ENCODE measurements at places on chromosomes 7 and 10. TPM values are rescaled to one million over a fixed set of nuclear protein-coding genes. Genes with fewer than 3 reads are reported as not detected.

- peaks cover 4% of the 10 kb centered on the region for H3K4me1 ChIP-seq
- no peaks in the 10 kb centered on the region for H3K27me3 ChIP-seq
Measured at GRCh38 chr10:77893386-77893785, 33.2 kb downstream of the DLG5 start.

CRHR2 gene
- total RNA-seq: not detected

GRCh38 chr10:119829429-119829828 is 43.2 kb downstream of the MCMBP start:
- H3K4me1 ChIP-seq: no peaks in the 10 kb centered on the region
- H3K27ac ChIP-seq: no peak overlapping the region
- no peak for DNase-seq
- no peaks in the 10 kb centered on the region for H3K27me3 ChIP-seq
- no peak overlapping the region for H3K4me3 ChIP-seq
- peaks cover 4% of the 10 kb centered on the region for H3K36me3 ChIP-seq

SPDYE16 gene
- 0.17 TPM for total RNA-seq

DNA sequence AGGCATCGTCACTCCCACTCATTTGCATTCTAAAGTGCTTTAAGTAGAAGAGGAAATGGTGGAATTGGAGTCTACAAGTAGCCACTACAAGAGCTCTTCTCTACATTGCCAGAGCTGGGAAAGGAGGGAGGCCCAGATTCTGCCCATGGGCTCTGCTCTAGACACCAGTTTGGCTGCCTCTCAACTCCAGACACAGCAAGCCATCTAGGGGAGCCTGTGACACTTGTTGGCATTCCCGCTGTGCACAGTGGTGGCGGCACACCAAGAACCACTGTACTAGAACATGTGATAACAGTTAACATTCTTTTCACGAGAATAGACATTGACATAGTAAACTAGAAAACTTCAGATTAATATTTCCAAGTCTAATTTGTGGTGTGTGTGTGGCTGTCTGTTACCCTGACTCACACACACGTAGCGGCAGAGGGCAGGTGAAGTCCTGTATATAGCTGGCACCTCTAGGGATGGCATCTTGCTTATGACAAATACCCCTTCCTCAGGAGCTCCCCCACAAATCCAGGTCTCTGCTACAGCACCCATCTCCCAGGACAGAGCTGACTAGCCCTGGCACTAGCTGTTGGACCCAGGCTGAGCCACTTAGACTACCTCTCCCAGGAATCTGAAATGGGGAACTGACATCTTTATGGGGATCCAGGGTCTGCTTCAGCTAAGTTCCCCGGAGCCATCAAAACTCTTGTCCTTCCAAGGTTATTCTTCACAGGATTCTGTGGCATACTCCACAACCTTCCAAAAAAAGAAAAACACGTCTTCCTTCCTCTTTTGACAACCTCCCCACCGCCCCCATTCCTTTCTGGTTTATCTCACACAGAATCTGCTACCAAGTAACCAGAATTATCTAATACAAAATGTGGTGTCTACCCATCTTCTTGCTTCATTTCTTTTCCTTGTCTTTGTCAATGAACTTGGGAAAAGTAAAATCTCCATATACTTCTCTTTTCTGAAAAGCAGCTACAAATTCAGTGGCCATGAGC is 54.7 kb upstream of the MRLN start:
- no peak for DNase-seq
- H3K4me3 ChIP-seq: no peak overlapping the region
- no peaks in the 10 kb centered on the region for H3K4me1 ChIP-seq
- no peaks in the 10 kb centered on the region for H3K27me3 ChIP-seq
- H3K36me3 ChIP-seq: peaks cover 11% of the 10 kb centered on the region

All from fibroblast of lung (primary cell).